ENCODE measurements at places on chromosomes 3 and 15.

- DNase-seq: no peak
These were observed 105.8 kb downstream of the DHX30 start for GRCh38 chr3:47908744-47909143.

DNA sequence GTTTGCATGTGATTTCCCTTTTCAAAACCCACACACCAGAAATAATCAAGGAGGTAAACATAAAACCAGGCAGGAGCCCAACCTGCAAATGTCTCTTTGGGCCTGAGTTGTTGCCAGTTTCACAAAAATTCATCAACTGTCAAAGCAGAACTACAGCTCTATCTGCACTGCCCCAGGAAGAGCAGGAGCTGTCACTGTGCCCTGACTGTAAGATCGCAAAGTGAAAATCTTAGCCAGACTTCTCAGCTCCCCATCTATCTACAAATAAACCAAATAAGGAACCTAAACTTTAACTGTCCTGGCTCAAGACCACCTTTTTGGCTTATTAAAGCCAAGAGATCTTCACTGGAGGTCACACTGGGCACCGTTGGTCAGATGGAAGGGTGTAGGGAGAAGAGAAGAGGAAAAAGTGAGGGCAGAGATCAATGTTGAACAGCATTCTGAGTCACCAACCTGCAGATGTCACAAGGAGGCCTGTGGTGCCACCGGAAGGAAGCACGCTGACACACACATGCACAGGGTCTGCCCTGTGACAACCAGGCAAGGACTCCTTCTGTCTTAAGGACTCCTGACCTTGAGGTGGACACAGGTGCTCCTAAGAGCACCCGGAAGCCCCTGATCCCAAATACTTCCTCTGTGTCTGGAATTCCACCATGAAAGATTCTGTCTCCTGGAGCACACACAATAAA lies 58.7 kb downstream of the RPN1 start:
- DNase-seq: no peak

GRCh38 chr15:65101411-65101890 lies 13.5 kb downstream of the UBAP1L start:
- peak; percentile 21 for DNase-seq

- DNase-seq: no peak
These were observed 112.1 kb upstream of the ICE2 start for GRCh38 chr15:60590935-60591495.

DNA sequence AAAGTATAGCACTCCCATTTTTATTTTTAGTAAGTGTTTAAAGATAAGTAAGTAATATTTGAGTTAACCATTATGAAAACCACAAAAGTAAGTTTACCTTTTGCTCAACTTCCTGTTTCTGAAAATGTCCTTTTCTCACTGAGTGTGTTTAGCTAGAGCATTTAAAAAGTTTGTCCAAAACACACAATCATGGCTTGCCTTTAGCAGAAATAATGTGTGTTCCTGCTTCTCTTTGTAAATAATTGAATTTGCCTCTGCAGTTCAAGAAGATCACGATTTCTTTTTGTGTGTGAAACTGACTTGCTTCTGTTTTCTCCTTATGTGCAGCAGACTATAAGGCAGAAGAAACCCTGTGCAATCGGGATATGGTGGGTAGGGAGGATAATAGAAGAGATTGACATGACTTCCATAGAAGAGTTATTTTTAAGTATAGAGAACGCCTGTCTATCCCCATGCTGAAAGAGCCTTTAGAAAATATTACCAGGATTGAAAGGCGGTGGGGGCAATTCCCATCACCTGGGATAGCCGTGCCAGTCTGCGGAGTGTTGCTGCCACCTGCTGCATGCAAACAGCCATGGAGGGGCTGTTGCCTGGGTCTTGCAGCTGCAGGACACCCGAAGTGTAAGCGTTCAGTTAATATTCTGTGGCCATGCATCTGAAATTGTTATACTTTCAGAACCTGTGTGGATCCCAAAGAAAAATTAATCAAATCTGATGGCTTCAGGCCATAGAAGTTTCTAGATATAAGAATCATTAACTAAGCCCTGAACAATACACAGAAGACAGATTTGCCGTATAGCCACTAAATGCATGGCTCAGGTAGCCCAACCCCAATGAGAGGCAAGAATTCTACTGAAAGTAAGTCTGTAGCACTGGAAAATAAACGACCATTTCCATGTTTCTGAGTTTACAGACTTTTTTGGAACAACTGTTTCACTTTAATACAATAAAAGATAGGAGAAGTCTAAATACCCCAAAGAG lies 2.4 kb upstream of the CD96 start:
- DNase-seq: no peak

DNA sequence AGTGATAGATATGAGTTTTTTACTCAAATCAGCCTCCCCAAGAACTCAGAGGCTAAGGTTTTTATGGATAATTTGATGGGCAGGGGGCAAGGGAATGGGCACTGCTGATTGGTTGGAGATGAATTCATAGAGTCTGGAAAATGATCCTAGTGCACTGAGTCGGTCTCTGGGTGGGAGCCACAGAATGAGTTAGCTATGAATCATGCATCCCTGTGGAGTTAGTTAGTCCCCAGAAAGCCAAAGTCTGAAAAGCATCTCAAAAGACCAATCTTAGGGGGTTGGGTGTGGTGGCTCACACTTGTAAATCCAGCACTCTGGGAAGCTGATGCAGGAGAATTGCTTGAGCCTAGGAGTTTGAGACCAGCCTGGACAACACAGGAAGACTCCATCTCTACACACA lies 516.1 kb downstream of the AGBL1 start:
- DNase-seq: no peak

GRCh38 chr3:25665315-25666280 lies 891 bp upstream of the TOP2B start:
- DNase-seq: no peak

DNA sequence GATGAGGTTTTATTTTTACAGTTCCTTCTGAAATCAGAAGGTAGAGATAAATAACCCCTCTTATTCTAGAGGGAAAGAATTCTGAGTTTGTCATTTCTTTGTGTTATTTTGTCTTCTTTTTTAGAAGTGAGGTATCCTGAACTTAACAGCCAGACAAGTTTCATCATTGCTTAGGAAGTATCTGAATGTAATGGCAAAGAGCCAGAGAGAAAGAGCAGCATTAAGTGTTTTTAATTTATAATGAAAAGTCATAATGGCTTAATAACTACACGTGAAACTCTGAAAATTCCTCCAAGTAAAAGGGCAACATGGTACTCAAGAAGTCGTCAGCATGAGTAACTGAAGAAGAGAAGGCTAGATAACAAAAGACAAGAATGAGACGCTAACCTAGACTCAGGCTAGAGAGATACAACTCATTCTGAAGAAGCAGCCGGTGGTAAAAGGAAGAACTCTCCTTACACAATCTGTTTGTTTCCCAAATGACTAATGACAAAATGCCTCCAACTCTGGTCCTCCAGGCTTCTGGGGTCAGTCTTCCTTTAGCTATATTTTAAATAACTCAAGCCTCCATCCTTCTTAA lies 116.2 kb upstream of the NECTIN3 start:
- no peak for DNase-seq

DNA sequence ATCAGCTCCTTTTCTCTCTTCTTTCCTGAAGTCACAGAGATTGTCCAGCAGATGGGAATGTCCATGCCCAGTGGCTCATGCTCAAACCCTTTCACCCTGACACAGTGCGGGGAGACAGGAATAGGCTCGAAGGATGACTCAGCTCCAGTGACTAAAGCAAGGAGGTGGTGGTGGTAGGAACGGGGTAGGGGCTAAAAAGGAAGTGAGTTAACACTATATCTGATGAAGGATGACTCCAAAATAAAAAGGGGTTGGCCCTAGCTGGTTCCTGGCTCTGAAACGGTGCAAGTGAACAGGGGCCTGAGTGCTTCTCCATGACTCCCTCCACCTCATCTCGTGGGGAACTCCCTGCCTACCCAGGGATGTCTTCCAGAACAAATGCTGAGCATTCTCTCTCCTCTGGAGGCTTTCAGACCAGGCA lies 167.4 kb upstream of the LPP start:
- DNase-seq: peak; percentile 64

DNA sequence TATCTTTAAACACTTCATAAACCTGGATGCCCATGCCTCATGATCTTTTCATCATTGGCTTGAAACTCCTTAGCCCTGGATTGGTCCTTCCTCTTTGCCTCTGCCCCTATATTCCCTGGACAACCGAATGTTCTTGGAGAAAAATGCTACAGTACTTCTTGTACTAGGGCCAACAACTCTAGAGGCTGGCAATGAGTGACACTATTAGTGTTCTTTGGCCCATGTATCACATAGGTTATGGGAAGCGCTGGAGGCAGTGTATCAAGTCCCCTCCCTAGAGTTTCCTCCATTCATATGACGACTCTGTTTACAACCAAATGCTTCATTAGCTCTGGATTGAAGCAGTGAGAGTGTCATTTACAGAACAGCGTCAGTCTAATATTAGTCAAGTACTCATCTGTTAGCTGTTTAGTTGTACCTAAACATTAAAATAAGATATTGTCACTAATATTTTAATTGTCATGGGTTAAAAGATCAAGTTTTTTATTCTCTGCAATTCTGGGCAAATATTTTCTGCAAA lies 66.4 kb upstream of the MYO5C start:
- no peak for DNase-seq

- DNase-seq: no peak
These were observed 71.5 kb downstream of the CERS3 start for GRCh38 chr15:100457201-100457600.

DNA sequence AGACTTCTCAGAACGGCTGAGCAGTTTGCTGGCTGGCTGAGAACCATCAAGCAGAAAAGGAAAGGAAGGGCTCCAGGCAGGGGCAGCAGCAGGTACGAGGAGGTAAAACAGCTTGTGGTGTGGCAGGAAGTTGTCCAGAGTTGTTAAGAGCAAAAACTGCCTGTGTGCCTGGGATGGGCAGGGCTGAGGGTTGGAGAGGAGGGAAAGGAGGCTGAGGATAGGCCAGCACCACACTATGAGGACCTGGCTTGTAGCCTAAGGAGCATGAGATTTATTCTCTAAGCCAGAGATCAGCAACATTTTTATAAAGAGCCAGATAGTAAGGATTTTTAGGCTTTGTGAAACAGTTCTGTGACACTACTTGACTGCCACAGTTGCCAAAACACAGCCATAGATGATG lies 8.0 kb downstream of the IGSF10 start:
- no peak for DNase-seq

- DNase-seq: no peak
These were observed 191.1 kb downstream of the GREM1 start for GRCh38 chr15:32908872-32909271.

Measured in bone marrow (tissue), 2 donors.